ENCODE measurements at places on chromosomes 12 and 14.

DNA sequence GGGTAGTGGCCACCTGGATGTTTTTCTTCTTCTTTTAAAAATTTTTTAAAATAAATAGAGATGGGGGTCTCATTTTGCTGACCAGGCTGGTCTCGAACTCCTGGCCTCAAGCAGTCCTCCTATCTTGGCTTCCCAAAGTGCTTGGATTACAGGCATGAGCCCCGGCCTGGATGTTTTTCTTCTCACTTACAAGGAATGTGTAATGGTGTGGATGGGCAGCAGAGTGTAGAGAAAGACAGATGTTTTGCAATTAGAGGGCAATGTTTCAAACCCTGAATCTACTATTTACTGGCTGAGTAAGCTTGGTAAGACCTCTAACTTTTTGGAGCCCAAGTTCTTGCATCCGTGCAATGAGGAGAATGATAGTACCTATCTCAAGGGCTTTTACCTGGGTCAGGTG, 48.1 kb downstream of the ADCK1 start:
- no peak for DNase-seq

DNA sequence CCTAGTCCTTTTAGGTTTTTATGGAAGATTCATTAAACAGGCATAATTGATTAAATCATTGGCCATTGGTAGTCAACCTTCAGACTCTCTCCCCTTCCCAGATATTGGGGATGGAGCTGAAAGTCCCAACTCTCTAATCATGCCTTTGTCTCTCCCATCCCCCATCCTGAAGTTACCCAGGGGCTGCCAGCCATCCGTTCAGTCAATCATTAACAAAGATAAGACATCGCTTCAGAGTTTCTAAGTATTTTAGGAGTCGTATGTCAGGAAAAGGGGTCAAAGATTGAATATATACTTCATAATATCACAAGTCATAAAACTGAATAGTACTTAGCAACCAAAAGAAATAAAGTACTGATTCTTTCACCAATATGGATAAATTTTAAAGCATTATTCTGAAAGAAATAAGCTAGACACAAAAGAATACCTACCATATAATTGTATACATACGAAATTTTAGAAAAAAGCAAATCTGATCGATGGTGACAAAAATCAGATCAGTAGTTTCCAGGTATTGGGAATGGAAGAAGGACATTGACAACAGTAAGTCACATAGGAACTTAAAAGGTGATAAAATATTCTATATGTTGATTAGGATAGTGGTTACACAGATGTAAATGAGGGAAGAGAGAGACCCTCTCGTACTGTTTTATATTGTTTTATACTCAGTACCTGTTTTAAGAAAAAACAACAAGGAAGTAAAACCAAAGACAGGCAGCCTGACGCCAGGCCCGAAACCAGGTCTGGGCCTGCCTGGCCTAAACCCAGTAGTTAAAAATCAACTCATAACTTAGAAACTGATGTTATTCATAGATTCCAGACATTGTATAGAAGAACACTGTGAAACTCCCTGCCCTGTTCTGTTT, 414.4 kb downstream of the DAD1 start:
- no peak for DNase-seq

DNA sequence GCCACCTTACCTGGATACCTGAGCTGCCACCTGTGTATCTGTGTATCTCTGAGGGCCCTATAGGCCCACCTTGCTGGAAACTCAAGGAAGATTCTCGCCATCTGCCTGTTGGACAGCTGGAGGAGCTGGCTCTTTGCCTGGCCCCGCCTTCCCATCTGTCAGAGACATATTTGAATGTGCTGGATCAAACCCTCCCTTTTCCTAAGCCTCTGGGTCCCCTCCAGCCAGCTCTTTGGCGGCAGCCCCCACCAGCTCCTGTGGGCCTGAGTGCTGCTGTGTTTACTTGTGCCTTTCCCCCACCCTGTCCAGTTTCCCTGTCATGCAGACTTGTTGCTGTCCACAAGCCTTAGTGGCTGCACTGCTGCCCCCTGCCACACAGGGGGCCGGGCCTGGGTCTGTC, 55.9 kb upstream of the SRSF5 start:
- DNase-seq = no peak

DNA sequence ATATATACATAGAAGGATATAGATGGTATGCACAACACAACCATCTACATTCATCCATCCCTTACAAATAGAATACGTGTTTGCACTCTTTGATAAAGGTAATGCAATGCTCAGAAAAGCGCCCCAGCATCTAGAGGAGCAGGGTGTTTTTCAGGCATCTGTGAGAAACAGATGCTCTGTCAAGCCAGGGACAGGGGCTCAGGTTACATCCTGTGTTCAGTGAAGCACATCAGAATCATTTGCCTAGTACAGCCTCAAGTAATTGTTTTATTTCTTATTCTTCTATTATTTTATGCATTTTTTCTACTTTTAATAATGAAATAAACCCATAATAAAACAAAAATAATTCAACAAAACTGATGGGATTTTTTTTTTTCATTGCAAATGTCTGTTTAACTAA, 50.5 kb upstream of the HIF1A start:
- DNase-seq = no peak

GRCh38 chr12:130975116-130975515, 21.4 kb downstream of the ADGRD1 start:
- DNase-seq = peak; percentile 50

- no peak for DNase-seq
Observed at GRCh38 chr12:105855361-105856047, 283.2 kb downstream of the NUAK1 start.

DNA sequence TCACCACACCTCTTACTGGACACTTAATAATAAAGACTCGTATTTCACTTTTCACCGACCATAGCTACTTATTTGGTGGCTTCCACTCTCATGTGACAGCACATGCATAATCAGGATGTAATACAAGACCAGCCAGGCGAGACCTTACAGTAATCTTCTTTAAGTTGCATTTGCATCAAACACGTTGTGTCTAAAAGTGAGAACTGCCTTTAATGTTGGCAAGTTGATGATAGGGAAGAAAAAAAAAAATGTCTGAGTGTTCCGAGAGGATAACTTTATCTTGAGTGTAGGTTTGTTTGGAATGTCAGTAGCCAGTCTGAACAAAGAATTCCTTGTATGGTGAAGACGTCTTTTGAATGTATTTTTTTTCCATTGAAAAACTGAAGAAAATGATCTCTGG, 440.4 kb downstream of the ADAMTS20 start:
- no peak for DNase-seq

DNA sequence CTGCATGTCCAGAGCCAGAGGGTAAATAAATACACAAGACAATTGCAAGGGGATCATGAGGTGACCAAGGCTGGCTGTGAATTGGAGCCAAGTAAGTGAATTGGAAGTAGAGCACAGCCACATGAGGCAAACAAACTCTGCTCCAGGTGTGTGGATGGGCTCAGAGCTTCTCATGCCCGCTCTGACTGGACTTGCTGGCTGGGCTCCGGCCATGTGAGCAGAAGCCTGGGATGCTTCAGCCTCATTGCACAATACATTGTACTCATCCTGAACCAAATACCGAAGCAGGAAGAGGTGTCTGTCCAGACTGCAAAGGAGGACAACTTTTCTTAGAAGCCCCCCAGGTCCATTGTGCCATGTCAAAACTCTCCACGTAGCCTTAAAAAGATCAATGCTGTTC, 193.0 kb downstream of the TTC8 start:
- DNase-seq = no peak
